ENCODE measurements at places on chromosomes 6 and 20. TPM values are rescaled to one million over a fixed set of nuclear protein-coding genes. Genes with fewer than 3 reads are reported as not detected.

TMEM244 gene
- not detected for total RNA-seq

WFDC10B gene
- total RNA-seq, result not detected

CFB gene
- 13.6 TPM for total RNA-seq

DNA sequence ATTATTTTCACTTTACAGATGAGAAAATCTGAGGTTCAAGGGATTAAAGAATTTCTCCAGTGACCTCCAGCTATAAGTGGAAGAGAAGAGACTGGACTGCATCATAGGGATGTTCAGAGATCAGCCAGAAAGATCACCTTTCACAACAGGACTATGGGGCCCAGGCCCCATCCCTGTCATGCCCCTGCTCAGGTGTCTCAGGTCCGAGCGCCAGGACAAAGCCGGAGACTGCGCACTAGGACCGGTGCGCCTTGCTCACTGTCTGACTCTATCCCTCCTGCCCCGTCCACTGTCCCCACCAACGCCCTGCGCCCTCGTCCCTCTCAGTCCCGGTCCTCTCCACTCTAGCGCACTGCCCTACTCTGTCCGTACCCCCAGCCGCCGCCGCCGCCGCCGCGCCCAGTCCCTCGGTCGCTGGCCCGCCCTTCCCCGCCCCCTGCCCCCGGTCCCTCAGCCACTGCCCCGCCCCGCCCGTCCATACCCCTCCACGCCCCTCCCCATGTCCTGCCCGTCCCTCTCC is 521 bp upstream of the RAD21L1 start:
- peak overlapping the region; percentile 85 for H3K4me3 ChIP-seq
- no peaks in the 10 kb centered on the region for H3K4me1 ChIP-seq
- H3K36me3 ChIP-seq, result no peaks in the 10 kb centered on the region

DNA sequence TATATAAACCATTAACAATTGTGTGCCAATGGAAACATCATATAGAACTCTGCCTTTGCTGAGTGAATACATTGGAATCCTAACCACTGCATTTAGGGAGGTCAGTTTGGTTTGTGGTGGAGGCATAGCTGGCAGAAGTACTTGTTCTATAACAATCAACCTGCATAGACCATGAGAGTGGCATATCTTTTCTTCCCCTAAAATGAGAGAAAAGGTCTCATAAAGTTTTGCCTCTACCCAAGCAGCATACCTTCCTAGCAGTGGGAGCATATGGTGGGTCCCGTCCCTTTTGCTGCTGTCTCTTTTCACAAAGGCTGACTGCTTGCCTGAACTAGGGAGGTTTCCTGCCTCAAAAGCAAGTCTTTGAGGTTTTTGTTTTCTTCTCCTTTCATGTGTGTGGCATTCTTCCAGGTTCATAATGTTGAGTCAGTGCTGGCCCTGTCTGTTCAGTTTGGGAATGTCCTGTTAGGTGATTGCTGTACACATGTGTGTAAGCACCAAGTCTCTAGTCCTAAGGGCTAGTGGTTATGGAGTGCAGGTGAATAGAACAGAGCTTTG is 61.2 kb upstream of the SUPT3H start:
- no peak overlapping the region for H3K27ac ChIP-seq
- peaks cover 24% of the 10 kb centered on the region for H3K4me1 ChIP-seq
- no peaks in the 10 kb centered on the region for H3K36me3 ChIP-seq
- H3K27me3 ChIP-seq, result no peaks in the 10 kb centered on the region
- H3K4me3 ChIP-seq, result no peak overlapping the region

- H3K36me3 ChIP-seq, result peaks cover 8% of the 10 kb centered on the region
- H3K4me3 ChIP-seq, result no peak overlapping the region
Observed at GRCh38 chr6:111536910-111537527, 54.0 kb upstream of the REV3L start.

DNA sequence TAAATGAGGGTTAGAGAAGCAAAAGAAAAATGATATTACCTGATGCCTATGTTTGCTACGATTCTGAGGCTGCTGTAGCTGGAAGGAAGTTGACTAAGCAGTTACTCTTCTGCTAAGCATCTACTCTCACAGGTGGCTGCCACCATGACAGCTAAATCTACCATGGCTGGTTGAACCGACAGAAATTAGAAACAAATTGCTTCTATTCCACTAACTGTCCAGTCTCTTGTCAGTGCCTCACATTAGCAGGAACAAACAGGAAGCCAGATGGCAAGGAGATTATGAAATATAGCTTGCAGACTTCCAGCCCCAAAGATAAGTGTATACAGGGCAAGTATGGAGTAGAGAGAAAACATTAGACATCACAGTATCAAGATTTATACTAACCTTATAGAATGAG is 59.4 kb upstream of the TMEM200A start:
- H3K27ac ChIP-seq, result no peak overlapping the region
- H3K4me3 ChIP-seq, result no peak overlapping the region
- no peak for DNase-seq
- no peaks in the 10 kb centered on the region for H3K36me3 ChIP-seq
- H3K4me1 ChIP-seq, result no peaks in the 10 kb centered on the region

GRCh38 chr6:21450628-21451027 is 142.9 kb upstream of the SOX4 start:
- H3K4me3 ChIP-seq, result no peak overlapping the region
- no peak overlapping the region for H3K27ac ChIP-seq
- no peak for DNase-seq
- H3K4me1 ChIP-seq, result peaks cover 19% of the 10 kb centered on the region
- H3K27me3 ChIP-seq, result peaks cover 3% of the 10 kb centered on the region

DNA sequence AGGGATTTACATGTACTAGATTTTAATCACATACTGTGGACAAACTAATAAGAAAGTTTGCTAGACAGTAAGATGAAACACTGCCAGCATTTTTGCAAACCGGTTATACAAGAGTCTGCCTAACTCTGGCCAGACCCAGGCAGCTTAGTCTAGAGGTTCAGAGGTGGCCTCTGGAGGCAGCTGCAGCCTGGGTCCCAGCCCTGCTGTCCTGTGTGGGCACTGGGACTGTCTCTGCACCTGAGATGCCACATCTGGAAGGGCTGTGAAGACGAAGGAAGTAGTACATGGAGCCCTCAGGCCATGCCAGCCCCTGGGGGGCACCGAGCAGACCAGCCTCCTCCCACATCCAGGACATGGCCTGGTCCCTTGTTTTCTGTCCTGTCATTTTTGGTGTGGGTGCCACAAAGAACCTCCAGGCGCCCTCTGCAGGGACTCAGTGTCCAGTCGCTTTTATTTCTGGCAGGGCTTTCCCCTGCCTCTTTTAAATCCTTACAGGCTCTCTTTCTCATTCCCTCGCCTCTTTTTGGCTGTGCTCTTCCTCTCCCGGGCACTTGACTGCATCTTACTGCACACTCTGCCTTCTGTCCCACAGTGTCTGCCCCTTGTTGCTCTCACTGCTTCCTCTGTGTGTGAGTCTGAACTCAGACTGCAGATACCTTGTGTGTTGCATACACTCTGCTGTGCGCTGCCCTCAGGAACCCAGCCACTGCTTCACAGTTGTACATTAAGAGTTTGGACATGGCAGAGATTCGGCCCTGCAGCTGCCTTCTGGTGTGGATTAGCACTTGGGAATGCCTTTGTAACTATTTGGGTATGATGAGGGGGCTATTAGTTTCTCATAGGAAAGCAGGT is 216.7 kb downstream of the ZDHHC14 start:
- H3K27me3 ChIP-seq, result no peaks in the 10 kb centered on the region
- peak overlapping the region; percentile 19 for H3K27ac ChIP-seq

DNA sequence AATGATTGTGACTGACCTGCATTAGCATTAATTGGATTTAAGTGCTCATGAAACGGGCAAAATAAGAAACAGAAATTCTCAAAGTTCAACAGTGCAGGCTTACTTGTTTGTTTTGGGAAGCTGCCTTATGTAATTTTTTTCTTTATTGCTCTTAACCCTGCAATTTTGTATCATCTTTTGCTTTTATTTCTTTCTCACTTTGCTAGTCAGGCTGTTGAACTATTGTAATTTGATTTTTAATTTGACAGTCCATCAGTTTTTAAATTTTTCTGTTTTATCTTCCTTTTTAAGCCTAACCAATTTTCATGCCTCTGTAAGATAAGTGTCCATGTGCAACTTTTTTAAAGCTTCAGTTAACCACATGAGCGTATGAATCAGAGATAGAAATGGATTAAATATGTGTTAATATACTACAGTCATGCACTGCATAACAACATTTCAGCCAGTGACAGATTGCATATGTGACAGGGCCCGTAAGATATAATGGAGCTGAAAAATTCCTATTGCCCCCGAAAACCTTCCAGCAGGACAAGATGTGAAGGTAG is 44.6 kb downstream of the PEX7 start:
- no peak overlapping the region for H3K4me3 ChIP-seq
- H3K4me1 ChIP-seq, result no peaks in the 10 kb centered on the region
- no peak overlapping the region for H3K27ac ChIP-seq
- no peak for DNase-seq

DNA sequence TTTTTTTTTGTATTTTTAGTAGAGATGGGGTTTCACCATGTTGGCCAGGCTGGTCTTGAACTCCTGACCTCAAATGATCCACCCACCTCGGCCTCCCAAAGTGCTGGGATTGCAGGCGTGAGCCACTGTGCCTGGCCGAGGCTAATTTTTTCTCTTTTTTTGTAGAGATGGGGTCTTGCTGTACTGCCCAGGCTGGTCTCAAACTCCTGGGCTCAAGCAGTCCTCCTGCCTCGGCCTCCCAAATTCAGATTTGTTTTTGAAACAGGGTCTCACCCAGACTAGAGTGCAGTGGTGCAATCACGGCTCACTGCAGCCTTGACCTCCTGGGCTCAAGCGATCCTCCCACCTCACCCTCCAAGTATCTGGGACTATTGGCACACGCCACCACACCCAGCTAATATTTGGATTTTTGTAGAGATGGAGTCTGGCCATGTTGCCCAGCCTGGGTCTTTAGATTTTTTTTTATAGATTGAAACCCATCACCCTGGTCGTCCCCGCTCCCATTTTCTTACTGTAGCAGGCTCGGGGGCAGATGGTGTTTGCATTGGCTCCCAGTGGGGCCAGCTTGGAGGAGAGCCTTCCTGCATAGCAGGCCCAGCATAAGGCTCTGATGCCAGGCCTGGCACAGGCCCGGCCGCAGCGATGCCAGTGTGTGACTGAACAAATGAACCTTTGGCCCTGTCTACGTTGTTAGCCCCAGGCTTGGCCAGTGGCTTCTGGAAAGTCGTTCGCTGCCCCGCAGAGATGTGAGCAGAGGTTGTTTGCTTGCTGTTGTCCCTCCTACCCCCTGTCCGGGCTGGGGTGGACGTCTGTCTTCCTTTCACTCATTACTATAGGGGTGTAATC is 4.3 kb upstream of the MTG2 start:
- H3K27ac ChIP-seq, result no peak overlapping the region
- H3K4me1 ChIP-seq, result peaks cover 9% of the 10 kb centered on the region
- peaks cover 6% of the 10 kb centered on the region for H3K36me3 ChIP-seq
- no peaks in the 10 kb centered on the region for H3K27me3 ChIP-seq
- H3K4me3 ChIP-seq, result no peak overlapping the region

DNA sequence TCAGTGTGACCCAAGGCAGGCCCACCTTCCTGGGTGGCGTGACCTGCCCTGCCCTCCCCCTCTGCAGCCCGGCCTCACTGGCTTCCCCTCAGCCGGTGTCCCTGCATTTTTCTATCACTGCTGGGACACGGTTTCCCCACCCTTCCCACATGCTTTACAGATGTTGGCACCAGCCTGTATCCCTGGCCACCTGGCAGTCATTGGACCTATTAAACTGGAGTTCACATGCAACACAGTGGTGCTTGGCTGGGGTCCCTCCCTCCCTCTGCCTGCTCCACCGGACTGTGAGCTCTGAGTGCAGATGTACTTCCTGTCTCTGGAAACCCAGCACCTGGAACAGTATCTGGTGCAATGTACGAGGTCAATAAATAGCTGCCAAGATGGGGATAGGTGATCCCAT is 25.5 kb upstream of the STX16 start:
- peaks cover 15% of the 10 kb centered on the region for H3K4me1 ChIP-seq
- peaks cover 5% of the 10 kb centered on the region for H3K27me3 ChIP-seq
- no peak overlapping the region for H3K27ac ChIP-seq
- no peaks in the 10 kb centered on the region for H3K36me3 ChIP-seq

DNA sequence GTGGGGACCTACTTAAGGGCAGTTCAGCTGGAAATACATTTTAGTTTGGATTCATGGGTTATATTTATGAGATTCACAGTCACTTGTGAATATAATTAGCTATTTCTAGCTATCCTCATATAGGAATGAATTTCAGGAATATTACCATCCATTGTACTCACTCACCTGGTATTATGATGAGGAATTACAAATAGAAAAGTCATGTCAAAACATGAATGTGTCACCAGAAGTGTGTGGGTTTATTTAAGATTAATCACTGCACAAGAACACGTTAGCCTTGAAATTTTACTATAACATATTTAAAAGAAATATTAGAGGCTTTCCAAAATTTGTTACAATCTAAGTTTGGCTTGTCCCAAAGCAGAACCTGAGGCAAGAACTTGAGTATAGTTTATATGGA is 510.5 kb downstream of the PHF3 start:
- H3K36me3 ChIP-seq, result no peaks in the 10 kb centered on the region
- peaks cover 3% of the 10 kb centered on the region for H3K27me3 ChIP-seq
- H3K4me1 ChIP-seq, result no peaks in the 10 kb centered on the region
- DNase-seq, result no peak
